GM12864 (cell line): ENCODE measurements at places on chromosomes 7 and 10.

GRCh38 chr7:158783595-158783994 lies 45.7 kb downstream of the ESYT2 start:
- no peak for DNase-seq

DNA sequence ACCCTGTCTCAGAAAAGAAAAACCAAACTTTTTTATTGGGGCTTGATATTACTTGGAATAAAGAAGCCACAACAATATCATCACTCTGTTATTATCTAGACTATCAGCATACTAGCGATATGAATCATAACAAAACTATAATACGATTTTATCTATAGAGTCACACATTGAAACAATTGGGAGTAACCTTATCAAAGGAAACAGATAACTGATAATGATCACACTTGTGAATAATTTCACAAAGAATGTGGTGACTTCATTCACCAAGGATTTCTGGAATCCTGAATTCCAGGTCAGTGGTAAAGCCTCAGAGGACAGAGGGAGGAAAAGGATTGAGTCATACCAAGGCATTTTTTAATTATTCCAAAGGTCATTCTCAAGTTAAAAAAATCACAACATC lies 32.1 kb upstream of the NMT2 start:
- no peak for DNase-seq

GRCh38 chr10:33965795-33966581 lies 631.5 kb upstream of the NRP1 start:
- no peak for DNase-seq

DNA sequence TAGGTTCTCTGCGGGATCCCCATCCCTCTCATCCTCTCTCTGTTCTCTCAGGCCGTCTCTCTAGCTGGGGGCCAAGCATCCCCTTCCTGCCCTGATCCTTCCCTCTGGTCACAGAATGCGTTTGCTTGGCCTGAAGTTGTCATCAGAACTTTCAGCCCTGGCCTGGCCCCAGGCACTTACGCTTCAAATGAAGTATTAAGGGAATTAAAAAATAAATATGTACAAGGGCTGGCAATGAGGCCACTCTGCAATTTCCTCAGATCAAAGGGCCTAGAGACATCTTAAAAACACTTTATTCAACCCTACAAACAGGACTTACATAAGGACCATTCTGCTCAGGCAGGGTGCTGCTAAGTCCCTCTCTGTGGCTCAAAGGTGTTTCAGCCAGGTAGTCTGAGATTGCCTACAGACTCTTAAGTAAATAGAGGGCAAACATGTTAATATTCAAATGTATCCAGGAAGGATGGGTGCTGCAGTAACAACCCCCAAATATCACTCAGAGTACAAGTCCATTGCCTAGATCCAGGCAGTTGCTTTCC lies 16.0 kb downstream of the SFTPD start:
- no peak for DNase-seq

- DNase-seq: no peak
Measured at GRCh38 chr10:48497780-48498770, 106.8 kb downstream of the ARHGAP22 start.

DNA sequence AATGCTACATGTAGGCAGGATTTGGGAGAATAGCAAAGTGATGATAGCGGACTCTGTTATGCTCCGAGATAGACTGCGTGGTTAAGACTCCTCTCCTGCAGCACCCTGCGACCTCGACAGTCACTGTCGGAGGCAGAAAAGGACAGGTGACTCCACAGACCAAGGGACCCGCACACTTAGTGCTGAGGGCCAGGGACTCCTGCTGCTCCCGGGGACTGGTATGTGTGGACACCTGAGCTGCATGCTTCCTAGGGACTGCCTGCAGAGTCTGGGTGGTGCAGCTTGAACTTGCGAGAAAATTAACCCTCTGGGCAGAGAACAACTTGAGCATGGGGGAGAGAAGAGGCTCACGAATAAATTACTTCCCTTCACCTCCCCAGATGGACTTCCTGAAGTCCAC lies 407.1 kb upstream of the PFKP start:
- DNase-seq: no peak

- DNase-seq: no peak
Measured at GRCh38 chr7:107913851-107914250, 22.9 kb downstream of the DLD start.

DNA sequence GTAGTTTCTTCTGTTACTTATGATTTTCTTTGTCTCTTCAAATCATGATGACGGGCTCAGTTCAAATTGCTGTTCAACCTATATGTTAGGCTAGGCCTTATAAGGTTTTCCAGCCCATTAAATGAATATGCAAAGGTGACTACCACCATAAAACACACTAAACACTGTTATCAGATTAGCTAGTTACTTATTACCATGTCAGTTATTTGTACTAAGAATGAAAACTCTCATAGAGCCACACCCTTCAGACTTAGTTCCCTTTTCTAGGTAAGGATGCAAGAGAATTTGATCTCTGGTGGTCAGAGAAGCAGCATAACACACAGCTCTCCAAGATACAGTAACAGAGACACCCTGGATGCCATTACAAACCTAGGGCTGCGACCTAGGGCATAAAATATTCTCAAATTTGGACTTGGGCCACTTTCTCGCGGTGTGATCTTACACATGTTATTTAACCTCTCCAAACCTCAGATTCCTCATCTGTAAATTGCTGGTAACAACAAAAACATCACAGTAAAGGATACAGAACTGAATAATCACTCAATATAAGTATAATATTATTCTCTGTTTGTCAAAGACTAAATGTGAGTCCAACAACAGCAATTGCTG lies 35.6 kb downstream of the ANKMY2 start:
- no peak for DNase-seq

DNA sequence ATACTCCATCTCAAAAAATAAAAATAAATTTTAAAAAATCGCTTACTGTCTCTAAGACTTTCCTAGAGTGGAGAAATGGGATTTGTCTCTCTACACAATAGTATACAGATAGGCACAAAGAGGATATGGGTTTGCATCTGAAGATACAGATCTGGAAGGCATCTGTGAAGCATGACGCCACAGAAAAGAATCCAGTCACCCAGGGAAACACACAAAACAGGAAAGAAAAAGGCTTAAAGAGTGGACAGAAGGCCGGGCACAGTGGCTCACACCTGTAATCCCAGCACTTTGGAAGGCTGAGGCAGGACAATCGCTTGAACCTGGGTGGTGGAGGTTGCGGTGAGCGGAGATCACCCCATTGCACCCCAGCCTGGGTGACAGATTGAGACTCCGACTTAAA lies 61.3 kb downstream of the SKIDA1 start:
- DNase-seq: no peak

DNA sequence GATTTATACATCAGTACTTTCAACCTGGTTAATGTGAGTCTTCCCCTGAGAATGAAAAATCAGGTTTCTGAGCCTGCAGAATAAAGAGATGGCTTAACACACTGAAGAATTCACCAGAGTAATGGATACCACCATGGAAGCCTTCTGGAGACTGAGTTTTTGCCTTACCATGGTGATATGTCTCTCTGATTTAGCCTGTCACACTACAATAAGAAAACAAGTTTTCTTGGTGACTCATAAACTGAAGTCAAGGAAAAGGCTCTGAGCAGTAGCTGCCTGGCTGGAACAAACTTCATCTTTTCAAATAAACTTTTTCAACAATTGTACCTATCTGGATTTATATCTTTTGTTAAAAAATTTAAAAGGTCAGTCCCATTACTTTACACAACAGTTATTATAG lies 229.0 kb downstream of the PRPF18 start:
- DNase-seq: no peak

DNA sequence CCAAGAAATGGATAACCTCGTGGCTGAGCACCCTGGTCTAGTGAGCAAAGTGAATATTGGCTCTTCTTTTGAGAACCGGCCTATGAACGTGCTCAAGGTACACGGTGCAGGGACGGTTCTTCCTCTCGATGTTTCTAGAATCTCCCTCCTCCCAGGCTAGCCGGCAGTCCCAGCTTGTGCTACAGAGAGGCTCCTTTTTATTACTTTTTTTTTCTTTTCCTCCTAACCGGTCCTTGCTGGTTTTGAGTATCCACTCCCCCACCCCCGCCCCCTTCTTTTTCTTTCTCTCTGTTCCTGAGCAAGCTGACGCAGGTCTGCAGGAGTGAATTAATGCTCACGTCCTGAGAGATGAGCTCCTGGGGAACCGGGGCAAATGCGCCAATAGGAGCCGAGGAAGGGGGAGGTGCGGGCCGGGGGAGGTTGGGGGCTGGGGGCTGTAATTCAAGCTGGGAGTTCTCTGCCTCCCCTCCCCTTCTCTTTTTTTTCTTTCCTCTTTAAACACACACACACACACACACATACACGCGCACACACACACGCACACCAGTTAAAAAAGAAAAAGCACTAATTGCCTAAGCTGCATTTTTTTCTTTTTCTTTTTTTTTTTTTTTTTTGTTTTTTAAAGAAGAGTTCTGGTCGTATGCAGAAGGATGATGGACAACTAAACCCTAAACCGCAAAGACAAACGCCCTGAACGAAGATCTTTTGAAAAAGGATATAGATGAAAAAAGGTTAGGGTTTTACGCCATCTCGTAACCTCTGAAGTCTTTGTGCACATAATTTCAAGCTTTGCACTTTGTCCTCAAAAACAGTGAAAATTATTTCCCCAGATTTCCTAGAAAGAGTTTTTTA lies 6.6 kb downstream of the CPA2 start:
- DNase-seq: no peak

DNA sequence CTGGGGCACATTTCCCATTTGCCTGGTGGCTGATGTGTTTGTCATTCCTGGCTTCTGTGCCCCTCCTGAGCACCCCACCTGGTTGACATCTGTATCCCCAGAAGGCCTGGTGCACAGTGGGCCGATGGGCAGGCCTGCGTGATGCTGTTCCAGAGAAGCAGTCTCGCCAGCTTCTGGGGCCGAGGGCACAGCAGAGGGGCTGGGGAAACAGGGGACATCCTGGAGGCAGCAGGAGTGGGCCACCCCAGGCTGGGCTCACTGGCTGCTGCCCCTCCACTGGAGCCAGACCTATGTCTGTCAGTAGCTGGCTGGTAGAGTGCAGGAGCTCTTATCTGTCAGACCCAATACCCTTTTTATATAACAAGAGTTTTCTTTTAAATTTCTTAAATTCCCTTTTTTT lies 896 bp upstream of the MYL7 start:
- no peak for DNase-seq

DNA sequence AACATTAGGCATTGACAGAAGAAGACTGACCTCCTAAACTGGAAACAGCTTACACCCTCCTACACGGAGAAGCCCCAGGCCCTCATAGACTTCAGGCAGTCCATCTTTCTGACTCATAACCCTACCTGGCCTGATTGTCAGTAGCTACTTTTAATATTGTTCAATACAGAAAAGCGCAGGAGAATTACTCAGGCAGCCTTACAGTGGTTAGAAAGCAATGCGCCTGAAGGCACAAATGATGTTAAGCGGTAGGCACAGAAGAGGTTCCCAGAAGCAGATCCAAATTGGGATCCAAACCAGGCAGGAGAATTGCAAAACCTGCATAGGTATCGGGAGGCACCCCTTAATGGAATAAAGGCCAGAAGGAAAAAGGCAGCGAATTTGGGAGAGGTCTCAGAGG lies 5.4 kb upstream of the CYREN start:
- DNase-seq: no peak
